Stimulated activated CD4-positive, alpha-beta T cell treated with anti-CD3 and anti-CD28 coated beads, Interleukin-15, amount 100 ng/mL, for 48 hours (primary cell): ENCODE measurements at places on chromosomes 7 and 10.

- no peak for DNase-seq
Observed at GRCh38 chr7:114082642-114083165, 163.9 kb upstream of the PPP1R3A start.

- no peak for DNase-seq
Observed at GRCh38 chr7:142030294-142030693, 34.6 kb downstream of the MGAM start.

GRCh38 chr10:6516281-6516928, 63.7 kb downstream of the PRKCQ start:
- no peak for DNase-seq

- DNase-seq, result no peak
Observed at GRCh38 chr10:37813763-37814162, 43.6 kb downstream of the ZNF248 start.

- DNase-seq, result no peak
Observed at GRCh38 chr10:76282061-76283025, 850.9 kb downstream of the LRMDA start.

GRCh38 chr10:80260295-80261243, 28.9 kb downstream of the MAT1A start:
- peak; percentile 24 for DNase-seq

DNA sequence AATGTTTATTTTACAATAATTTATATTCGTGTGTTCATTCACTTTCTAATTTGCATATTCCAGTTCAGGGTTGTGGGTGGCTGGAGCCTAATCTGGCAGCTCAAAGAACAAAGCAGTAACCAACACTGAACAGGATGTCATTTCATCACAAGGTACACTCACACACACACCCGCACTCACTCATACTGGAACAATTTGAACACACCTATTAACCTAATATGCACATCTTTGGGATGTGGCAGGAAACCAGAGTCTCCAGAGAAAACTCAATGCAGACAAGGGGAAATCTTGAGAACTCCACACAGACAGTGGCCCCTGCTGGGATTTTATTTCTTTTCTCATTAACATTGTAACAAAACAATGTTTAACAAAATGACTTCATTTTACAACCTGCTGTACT, 97.4 kb downstream of the TWIST1 start:
- DNase-seq, result no peak

DNA sequence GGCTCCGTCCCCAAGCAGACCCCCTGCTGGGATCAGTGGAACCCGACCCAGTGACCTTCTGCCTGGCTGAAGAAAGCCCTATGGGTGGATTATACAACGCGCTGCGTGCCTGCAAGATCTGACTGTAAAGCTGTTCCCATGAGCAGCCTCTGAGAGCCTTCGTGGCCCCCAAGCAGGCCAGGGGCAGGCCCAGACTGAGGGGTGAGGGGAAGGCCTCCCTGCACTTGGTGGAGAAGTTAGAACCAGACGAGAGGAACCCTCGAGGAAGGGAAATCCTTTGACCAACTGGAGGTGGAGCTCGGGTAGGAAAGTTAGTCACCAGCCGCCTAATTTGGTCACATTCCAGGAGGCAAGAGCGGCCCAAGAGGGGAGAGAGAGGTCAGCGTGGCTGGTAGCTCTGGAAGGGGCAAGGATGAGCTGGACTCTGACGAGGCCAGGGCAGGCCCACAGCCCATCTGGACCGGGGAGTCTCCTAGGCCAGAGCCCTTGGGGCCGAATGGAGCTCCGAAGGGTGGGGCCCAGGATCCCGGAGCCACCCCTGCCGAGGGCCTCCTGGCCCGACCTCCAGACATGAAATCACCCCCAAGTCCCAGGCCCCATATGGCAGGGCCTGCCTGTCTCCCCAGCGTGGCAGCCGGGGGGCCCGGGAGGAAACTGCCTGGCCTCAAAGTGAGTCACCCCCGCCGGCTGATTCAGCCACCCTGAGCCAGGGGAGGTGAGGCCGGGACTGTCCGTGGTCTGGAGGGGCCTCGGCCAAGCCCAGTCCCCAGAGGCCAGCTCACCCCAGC, 23.3 kb upstream of the PDGFA start:
- DNase-seq, result no peak

- DNase-seq, result no peak
Observed at GRCh38 chr7:97851683-97852082, 20.5 kb downstream of the ASNS start.

DNA sequence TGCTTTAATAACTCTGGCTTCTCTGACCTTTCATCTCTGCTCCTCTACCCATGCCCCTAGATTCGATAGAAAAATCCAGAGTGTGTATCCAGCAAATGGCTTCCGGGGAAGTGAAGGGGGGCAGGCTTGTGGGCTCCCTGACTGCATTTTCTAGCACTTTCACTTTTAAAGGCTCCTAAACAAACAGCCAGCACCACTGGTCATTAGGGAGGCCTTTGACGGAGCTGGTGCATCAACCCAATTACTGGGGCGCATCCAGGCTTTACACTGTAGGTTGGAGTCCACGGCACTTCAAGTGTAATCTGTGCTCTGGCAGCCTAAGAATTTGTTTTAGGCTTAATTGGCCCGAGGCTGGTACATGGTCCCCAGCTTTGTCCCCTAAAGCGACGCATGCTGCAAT, 291.9 kb downstream of the GFRA1 start:
- no peak for DNase-seq

DNA sequence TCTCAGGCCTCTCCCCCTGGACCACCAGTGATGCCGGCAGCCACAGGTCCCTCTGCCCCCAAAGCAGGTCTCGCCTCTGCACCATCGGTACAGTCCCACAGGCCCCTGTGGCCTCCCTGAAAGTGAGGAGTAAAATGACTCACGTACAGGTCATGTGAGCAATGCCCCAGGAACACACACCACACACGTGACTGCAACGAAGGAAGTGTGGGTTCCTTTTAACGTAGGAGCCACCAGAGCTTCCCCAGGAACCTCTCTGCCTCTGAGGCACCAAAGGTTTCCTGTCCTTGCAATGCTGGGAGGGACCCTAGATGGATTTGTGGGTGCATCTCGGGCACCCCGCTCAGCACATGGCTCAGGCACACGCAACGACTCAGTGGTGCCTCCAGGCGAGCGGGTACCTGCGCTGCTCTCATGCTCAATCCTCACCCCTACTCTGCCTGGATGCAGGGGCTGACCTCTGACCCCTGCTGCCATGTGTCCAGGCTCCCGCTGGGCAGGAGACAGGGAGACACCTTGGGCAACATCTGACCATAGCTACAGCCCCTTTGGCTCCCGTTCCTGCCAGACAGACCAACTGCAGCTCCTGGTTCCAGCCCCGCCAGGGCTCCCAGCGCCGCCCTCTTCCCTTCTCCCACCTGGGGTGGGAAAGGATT, 120.7 kb downstream of the PRKAG2 start:
- DNase-seq, result peak; percentile 59

GRCh38 chr10:122299423-122300075, 28.5 kb downstream of the BTBD16 start:
- no peak for DNase-seq

- no peak for DNase-seq
Observed at GRCh38 chr7:26172048-26172447, 20.1 kb downstream of the NFE2L3 start.

DNA sequence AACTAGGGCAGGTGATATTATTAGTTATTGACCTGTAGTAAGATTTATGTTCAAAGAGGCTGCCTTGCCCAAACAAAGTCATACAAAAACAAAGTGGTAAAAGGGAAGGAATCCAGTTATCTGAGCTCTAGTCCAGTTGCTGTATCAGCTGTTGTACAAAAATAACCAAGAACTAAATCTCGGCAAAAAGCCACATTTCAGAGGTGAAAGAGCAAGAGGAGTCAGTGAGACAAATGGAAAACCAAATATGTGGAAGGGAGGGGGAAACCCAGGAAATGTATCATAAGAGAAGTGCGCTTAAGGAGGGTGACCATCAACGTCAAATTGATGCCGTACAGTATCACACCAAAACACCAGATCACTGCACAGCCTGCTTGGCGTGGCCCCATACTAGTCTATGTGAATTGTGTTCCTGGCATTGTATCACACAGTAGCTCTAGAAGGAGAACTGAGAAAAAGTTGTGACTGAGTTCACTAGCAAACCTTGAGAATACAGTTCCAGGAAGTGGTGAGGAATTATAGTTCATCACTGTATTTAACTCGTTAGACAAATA, 6.4 kb downstream of the AGBL3 start:
- no peak for DNase-seq

DNA sequence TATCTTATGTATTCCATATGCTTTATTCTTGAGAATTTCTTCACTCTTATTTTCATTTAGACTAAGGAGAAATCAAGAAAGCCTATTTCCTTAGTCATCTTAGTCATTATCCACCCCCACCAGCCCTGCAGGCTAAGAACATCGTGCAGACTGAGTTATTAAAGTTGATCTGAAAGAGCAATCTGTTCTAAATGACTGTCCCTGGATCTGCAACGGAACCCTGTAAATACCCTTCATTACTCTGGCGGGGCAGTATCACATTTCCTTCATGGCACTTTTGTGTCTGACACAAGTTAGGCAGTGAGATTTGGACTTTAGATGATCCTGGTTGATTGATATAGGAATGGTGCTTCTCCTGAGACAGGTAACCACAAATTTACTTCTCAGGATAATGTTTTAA, 3.5 kb upstream of the MYPN start:
- DNase-seq, result no peak

DNA sequence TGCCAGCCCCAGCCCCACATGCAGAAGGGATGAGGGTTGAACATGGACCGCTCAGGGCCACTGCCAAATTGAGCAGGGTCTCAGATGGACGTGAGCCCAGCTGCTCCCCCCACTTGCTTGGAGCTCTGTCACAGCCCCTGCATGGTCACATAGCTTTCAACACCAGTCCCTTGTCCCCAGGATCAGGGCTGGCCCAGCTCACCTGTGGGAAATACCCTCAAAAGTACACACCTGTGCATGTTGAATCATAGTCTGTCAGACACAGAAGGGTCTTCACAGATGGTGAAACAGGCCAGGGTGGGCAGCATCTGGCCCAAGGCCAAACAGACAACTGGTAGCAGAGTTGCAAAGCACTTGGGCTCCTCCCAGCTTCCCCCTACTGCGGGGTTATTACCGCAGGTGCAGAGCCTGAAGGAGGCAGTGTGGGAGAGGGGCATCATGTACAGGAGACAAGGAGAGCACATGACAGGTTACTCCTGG, 77.6 kb upstream of the UNC5B start:
- no peak for DNase-seq

DNA sequence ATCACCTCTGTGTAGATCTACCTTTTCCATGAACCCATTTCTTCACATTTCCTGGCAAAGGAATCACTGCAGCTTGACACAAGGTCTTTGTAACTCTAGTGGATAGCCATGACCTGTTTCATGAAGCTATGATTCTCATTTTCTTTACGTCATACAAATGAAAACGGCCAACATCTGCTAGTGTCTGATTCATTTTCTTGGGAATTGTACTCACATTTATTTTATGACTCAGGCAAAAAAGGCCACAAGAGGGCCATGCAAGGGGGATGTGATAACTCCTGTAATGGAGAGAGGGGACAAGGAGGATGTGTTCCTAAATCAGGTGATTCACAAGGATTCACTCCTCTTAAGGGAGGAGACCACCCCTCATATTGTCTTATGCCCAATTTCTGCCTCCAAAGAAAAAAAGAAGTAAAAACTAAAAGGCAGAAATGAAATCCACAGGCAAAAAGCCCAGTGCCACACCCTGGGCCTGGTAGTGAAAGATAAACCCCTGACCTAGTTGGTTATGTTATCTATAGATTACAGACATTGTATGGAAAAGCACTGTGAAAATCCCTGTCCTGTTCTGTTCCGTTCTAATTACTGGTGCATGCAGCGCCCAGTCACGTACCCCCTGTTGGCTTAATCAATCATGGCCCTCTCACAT, 249.9 kb downstream of the IPMK start:
- no peak for DNase-seq

GRCh38 chr10:61475449-61475873, 22.3 kb upstream of the TMEM26 start:
- no peak for DNase-seq

- no peak for DNase-seq
Observed at GRCh38 chr10:5091196-5091595, 3.0 kb upstream of the AKR1C3 start.

DNA sequence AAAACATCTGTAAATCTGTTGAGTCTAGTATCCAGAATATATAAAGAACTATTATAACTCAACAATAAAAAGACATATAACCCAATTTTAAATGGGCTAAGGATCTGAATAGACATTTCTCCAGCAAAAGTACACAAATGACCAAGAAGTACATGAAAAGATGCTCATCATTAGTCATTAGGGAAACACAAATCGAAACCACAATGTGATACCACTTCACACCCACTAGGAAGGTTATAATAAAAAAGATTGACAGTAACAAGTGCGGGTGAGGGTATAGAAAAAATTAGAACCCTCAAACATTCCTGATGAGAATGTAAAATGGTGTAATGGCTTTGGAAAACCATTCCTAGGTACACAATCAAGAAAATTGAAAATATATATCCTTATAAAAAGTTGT, 4.1 kb downstream of the XPNPEP1 start:
- DNase-seq, result no peak

DNA sequence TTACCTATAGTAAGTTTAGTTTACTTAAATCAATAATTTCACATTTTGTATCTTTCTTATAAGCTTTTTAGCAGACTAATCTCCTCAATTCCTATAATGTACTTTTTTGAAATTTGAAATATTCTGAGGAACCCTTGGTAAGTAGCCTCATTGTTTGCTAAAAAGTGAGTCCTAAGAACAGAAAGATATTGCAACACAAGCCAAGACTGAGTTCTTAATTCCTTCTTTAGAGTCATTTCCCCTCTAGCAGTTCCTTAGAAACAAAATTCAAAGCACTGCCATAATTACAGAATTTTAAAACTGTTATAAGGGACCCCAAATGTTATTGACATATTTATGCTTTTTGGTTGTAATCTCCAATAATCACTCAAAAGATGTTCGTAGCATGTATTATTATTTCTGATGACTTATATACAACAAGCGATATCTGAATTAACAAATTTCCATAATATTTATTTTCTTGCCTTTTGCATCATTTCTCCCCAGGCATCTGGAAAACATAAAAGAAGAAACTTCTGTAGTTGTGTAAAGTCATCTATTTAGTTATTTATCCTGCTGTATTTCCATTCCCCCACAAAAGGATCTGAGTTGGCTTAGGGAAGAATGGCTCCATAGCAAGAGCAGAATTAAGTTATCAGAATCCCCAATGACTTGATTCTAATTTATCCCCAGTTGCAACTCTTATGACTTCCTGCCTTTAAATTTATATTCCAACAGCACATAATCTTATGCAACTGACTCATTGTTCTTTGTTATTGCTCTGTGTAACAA, 67.8 kb downstream of the TMEM26 start:
- no peak for DNase-seq

GRCh38 chr7:460374-461116, 59.1 kb downstream of the PDGFA start:
- no peak for DNase-seq
